SK-MEL-5 (cell line): ENCODE measurements at places on chromosomes 1 and 21. TPM values are rescaled to one million over a fixed set of nuclear protein-coding genes. Genes with fewer than 3 reads are reported as not detected.

DNA sequence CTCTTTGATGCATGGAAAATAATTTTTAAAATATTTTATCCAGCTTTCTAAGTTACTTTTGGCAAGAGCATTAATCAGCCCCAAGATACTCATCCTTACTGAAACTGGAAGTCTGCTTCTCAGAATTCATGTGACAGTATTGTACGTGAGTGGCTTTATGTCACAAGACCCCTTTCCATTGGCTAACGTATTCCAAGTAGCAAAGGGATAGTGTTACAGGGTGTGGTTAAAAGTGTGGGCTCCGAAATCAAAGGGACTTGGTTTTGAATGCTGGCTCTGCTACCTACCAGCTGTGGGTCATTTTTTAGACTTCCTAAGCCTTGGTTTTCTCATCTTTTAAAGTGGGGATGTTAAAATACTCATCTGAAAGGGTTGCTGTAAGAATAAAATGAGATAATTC is 91.7 kb downstream of the RHOU start:
- DNase-seq: peak; percentile 59

EPHA2 gene
- total RNA-seq: 2.5 and 5.0 TPM in 2 replicates

RUNX3 gene
- total RNA-seq: 10.7 and 13.4 TPM in 2 replicates

RSPH1 gene
- 0.11 TPM in 1 of 2 replicates, not detected in the other for total RNA-seq

DNA sequence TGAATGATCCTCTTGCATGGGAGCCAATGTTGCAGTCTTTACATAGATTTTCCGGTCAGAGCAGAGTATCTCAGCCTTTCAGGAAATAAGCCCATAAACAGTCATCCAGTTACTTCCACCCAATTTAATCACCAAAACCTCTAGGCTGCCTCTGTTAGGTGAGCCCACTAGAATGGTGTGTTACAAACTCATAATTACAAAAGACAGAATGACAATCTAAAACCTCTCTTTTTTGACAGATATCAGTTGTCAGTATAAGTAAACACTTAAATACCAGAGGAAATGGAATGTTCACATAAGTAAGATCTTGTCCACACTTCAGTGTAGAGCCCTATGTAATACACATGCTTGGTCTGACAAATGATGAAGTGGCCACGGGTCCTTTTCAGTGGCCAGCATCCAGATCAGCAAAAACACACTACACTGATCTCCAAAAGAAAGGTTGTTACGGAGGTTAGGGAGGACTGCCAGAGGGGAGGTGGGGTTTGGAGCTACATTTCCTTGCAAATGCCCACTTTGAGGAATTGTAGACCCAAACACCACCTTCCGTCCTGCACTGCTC is 71.3 kb upstream of the FBXO28 start:
- DNase-seq: no peak

DNA sequence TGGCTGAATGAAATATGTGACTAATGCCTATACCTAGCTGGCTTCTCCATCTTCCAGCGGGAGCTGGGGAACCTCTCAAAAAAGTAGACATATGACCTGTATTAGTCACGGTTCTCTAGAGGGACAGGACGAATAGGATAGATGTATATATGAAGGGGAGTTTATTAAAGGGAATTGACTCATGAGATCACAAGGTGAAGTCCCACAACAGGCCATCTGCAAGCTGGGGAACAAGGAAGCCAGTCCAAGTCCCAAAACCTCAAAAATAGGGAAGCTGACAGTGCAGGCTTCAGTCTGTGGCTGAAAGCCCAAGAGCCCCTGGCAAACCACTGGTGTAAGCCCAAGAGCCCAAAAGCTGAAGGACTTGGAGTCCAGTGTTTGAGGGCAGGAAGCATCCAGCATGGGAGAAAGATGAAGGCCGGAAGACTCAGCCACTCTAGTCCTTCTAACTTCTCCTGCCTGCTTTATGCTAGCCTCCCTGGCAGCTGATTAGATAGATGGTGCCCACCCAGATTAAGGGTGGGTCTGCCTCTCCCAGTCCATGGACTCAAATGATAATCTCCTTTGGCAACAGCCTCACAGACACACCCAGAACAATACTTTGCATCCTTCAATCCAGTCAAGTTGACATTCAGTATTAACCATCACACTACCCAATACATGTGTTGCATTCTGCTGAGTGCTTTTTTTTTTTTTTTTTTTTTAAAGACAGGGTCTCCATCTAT is 19.6 kb downstream of the OLIG1 start:
- DNase-seq: no peak

FAM43B gene
- not detected in 2 replicates for total RNA-seq

- no peak for DNase-seq
These were observed 19.8 kb downstream of the RAP1GAP start for GRCh38 chr1:21649315-21649714.

- DNase-seq: no peak
These were observed 109.7 kb downstream of the SLC35F3 start for GRCh38 chr1:234014208-234014607.

OR2T2 gene
- not detected in 2 replicates for total RNA-seq

DNA sequence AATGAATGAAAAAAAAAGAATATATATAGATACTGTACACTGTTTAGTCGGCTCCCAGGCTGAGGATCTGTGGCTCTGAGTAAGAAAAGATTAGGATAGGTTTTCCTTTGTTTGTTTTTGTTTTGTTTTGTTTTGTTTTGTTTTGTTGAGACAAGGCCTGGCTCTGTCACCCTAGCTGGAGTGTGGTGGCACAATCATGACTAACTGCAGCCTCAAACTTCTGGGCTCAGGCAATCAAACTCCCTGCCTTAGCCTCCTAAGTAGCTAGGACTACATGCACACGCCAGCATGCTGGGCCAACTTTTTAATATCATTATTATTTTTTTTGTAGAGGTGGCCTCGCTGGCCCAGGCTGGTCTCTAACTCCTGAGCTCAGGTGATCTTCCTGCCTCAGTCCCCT is 87.9 kb upstream of the PTBP2 start:
- DNase-seq: no peak

DNA sequence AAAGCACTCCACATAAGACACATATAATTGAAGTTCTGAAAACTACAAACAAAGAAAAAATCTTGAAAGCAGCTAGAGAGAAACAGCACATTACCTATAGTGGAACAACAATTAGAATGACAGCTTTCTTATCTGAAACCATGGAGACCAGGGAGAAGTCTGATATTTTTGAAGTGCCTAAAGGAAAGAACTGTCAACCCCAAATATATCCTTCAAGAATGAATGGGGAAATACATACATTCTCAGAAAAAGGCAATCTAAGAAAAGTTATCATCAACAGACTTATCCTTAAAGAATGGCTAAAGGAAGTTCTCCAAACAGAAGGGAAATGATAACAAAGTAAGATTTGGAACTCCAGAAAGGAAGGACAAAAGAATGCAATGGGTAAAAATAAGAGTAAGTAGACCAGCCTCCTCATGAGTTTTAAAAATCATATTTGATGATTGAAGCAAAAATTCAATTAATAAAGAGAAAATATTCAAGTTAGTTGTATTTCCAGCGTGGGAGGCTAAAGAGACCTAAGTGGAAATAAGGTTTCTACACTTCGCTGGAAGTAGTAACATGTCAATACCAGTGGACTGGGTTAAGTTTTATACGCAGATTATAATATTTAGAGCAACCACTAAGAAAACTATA is 170.8 kb upstream of the SAMSN1 start:
- no peak for DNase-seq

FNDC10 gene
- 6.6 and 7.1 TPM in 2 replicates for total RNA-seq

- DNase-seq: no peak
These were observed 25.4 kb downstream of the GADD45A start for GRCh38 chr1:67710417-67710816.

PLEKHN1 gene
- 0.03 and 0.11 TPM in 2 replicates for total RNA-seq

- no peak for DNase-seq
These were observed 87.9 kb upstream of the SPAG17 start for GRCh38 chr1:118272884-118273283.

CRP gene
- total RNA-seq: not detected in 2 replicates
